Stimulated activated CD8-positive, alpha-beta memory T cell treated with anti-CD3 and anti-CD28 coated beads, Interleukin-4, amount 100 ng/mL, for 1 hour (primary cell): ENCODE measurements at places on chromosomes 2 and 18.

DNA sequence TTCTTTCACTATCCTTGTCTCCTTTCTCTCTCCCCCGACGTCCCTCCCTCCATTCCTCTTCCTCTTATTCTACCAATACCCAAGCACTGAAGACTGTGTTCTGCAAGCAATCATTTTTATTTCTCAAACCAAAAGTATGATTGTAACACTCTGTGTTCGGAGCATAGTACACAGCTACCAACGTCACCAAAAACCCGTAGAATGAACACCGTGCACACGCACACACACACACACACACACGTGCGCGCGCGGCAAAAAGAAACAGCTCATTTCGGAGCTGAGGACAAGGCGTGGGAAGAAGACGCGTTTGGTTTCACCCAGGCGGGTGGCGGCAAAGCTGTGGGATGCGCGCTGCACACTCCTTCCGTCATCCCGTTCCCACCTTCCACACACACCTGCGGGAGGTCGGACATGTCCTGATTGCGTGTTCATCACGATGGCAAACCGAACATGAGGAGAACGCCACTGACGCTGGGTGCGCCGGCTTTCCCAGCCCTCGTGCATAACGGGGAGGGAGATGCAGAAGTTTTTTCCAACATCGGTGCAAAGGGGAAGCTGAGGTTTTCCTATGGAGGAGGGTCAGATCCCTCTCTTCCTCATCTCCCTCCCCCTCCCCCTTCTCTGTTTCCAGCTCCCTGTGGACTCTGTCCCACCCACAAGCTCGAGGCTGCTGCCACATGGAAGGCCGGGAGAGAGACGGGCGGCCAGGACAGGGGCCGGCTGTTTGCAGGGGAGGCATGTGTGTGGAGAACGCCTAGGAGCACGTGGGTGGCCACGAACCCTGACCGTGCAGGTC is 20.4 kb downstream of the MBP start:
- DNase-seq = no peak

DNA sequence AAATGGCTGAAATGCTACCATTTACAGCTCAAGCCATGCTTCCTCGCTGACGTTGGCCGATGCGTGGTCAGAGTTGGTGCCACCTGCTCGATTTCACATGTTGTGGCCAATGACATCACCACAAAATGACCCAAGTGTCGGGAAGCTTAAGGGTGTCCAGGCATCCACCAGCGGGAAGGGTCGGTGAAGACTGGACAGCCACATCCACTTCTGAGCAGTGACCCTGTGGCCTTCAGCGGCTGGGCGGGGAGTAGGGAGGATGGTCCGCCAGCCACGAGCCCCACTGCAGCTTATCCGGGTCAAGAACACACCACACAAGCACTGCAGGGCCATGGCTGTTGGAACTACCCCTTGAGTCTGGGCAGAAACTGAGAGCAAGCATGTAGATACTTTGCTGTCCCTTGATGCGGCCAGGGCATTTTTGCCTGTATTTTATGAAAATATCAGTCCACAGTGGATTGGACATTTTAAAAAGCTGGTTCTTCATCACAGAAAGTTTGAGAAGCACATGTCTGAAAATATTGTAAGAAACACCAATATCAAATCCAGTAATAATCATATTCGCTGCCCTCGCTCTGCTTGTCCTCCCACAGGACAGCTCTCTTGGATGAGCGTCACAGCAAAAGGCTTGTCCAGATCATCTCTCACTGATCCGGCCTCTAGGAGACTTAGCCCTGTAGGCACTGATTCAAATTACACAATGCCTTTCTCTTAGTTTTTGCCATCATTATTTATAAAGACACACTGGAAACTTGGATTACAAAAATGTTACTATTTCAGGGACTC is 174.0 kb downstream of the TWIST2 start:
- DNase-seq = no peak

DNA sequence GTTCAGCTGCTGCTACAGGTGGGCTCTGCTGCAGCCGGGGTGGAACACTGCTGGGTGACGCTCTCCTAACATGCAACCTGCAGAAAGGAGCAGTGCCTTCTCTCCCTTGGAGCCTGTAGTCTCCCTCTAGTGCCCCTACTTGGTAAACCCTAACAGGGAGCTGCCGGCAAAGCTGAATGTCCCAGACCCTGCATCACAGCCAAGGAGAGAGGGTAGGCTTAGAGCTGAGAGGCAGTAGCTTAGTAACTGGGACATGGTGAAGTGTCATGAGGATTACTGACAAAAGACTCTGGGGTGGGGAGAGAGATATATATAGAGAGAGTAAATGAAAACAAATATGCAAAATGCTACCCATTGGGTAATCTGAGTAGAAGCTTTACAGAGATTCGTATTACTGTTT is 9.9 kb downstream of the NCAPH start:
- DNase-seq = no peak

GRCh38 chr2:224925810-224926100 is 116.5 kb downstream of the DOCK10 start:
- DNase-seq = no peak

DNA sequence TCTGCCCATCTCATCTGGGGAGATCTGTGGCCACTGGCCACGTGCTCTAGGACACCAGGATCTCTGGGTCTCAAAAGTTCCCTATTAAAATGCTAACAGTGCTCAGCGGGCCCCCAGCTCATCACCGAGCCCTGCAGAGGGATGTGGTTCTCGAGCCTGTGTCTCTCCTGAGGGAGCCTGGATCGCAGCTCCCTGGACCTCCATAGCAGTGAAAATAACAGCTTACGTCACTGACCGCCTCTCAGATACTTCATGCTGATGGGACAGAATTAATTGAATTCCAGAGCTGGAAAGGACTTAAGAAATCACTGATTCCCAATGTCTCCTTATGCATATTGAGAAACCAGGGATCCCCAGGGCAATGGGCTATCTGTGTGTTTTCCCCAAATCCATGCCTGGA is 90.0 kb downstream of the GALR1 start:
- DNase-seq = no peak

DNA sequence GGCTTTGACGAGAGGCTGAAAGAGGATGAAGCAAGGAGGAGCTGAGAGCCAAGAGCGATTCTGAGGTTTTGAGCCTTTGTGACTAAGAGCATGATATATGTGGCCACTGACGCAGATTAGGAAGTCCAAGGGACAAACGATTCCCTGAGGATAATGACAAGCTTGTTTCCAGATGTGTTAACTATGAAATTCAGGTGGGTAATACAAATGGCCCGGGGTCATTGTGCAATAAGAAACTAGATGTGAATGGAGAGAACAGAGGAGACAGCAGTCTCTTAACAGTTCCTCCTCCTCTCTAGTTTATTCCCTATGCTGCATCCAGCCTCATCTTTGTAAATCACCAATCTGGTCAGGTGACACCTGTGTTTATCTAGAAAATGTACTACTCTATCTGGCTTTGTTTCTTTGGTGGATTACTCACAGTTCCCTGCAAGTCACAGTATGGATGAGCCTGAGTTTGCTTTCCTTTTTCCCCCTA is 84.2 kb downstream of the SOCS6 start:
- no peak for DNase-seq

- DNase-seq = no peak
Observed at GRCh38 chr2:219638948-219639755, 11.7 kb downstream of the SLC4A3 start.

GRCh38 chr2:1990724-1991123 is 246.4 kb upstream of the PXDN start:
- DNase-seq = no peak

DNA sequence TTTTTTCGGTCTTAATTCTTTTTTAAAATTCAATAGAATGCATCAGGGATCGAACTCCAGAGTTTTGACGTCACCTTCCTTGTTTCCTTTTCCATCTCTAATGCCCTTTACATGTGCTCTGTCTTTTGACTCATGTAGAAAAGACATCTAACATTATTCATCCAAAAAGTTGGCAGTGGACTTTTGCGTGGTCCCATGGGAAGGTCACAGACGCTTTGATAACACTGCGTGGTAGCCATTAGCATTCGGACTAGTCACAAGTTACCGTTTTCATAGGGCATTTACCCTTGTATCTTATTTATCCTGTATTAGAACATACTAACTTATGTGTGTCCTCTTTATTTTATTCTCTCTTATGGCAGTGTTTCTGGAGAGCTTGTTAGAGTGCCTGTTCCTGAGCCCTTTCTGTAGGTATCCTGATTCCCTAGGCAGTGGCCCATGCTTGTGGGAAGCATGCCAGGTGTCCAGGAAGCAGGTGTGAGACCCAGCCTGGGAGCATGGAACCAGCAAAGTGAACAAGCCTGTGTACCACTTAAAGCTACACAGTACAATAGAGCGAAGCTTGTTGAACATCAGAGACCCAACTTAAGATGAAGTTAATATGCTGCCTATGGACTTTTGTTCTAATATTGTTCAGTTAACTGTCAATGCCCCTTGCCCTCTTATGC is 73.6 kb upstream of the RBM44 start:
- DNase-seq = no peak

GRCh38 chr2:218448934-218449333 is 30.0 kb downstream of the VIL1 start:
- DNase-seq = no peak

DNA sequence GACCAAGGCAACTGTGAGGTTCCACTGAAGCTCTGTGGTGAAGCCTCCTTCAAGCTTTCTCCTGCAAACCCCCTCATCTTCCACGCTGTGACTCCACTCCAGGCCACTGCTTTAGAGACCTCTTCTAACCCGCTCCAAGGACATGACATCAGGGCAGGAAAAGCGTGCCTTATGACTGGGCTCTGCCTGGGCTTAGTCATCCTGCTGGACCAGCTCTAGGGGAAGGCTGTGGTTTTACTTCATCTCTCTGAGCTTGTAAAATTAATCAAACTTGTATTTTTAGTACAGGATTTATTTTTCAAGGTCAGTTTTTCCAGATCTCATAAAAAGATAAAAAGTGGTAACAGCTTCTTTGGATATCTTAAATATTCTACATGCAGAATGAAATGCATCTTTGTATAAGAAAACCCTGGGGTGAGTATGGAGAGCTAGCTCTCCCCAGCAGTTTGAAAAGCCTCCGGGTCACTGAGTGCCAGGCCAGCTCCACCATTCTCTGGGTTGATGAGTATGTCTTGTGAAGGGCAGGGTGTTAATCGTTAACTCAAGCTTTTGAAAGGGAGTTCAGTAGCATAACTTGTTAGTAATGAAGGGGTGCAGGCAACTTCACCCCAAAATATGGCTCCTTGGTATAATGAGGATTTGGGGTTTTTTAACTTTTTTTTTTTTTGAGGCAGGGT is 33.1 kb upstream of the YPEL5 start:
- DNase-seq = no peak

GRCh38 chr2:221270806-221271205 is 301.3 kb downstream of the EPHA4 start:
- no peak for DNase-seq

- no peak for DNase-seq
Observed at GRCh38 chr2:217409949-217410680, 550.3 kb upstream of the TNP1 start.

DNA sequence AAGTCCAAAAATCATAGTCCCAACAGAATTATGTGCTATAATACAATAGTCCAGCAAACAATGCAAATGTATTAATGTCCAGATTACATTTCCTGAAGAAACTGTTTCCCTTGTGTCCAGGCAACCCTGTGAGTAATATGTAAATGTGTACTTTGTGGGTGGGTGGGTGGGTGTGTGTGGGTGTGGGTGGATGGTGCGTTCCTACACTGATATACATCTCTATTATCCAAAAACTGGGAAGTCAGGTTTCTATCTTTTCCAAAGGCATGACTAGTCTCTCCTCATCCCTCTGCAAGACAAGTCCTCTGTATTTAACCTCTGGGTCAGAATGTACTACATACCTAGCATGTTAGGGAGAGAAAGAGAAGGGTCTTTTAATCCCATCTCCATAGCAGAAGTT is 71.6 kb downstream of the LNPK start:
- no peak for DNase-seq

GRCh38 chr2:149290662-149291061 is 39.7 kb upstream of the LYPD6 start:
- DNase-seq = no peak

DNA sequence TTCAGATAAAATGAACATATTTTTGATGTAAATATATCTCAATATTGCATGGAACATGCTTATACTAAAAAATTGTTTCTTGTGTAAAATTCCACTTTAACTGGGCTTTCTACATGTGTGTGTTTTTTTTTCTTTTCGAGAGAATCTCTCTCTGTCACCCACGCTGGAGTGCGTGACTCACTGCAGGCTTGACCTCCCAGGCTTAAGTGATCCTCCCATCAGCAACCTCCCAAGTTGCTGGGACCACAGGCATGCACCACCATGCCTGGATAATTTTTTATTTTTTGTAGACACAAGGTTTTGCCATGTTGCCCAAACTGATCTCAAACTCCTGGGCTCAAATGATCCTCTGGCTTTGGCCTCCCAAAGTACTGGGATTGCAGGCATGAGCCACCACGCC is 254.6 kb downstream of the LOXHD1 start:
- no peak for DNase-seq

- DNase-seq = no peak
Observed at GRCh38 chr2:107308835-107309234, 422.9 kb upstream of the ST6GAL2 start.

DNA sequence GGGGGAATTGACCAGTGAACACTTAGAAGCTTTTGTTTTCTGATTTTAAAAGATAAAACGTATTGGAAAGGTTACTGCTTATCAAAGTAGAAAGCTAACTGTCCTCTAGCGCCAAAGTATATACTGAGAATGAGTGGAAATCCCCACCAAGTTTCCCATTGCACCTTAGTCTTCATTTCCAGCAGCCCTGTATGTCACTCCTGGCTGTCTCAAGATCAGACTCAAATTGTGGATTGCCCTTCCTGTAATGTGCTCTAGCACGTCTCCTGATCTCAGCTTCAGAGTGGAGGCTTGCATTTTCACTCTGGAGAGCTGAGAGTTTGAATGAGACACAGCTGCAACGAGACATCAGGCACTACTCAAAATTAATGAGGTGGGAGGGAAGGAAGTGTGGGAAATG is 26.6 kb downstream of the MFF start:
- no peak for DNase-seq

DNA sequence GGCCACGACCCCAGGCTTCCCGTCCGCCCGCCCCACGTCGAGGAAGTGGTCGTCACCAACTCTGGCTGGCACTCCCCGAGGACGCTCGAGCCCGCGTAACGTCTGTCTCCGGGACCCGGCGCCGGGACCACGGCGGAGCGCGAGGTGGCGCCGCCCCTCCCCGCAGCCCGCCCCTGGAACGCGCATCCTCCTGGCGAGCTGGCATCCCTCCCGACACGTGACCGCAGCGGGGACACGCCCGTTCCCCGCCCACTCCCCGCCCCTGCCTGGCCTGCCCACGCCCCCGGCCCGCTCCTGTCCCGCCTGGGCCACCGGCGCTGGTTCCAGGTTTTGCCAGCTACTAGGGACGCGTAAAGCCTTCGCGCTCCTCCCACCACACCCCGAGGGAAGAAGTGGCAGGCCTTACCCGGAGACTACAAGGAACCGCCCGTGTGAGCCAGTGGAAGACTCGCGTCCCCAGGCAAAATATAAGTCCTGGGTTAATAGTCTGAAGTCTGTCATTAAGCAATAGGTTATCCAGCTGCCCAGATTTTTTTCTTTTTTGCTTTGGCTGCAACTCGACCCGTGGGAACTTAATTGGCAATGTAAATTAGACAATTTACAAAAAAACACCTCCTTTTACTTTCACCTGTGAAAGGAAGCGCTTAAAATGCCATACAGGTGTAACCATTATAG is at the start of gene OSBPL1A:
Gene OSBPL1A, minus strand, starts transcription at position 131 of the 675 bp plus-strand sequence. CDS start 20,291 bp downstream, outside the sequence.
- DNase-seq = peak; percentile 72

GRCh38 chr2:129457277-129457818 is 522.1 kb upstream of the RAB6C start:
- no peak for DNase-seq

GRCh38 chr18:23824669-23825068 is 135.4 kb downstream of the LAMA3 start:
- DNase-seq = no peak
